ENCODE measurements at places on chromosomes 16 and 17.

- no peak for DNase-seq
Observed at GRCh38 chr17:40986920-40987319, 2.8 kb upstream of the KRT40 start.

- DNase-seq, result no peak
Observed at GRCh38 chr17:181245-182049, at the start of gene DOC2B. Gene DOC2B, minus strand, starts transcription at chr17:181650. Its CDS starts 171 bp downstream, at chr17:181479.

GRCh38 chr17:18250259-18250658, 8.3 kb downstream of the FLII start:
- DNase-seq, result no peak

DNA sequence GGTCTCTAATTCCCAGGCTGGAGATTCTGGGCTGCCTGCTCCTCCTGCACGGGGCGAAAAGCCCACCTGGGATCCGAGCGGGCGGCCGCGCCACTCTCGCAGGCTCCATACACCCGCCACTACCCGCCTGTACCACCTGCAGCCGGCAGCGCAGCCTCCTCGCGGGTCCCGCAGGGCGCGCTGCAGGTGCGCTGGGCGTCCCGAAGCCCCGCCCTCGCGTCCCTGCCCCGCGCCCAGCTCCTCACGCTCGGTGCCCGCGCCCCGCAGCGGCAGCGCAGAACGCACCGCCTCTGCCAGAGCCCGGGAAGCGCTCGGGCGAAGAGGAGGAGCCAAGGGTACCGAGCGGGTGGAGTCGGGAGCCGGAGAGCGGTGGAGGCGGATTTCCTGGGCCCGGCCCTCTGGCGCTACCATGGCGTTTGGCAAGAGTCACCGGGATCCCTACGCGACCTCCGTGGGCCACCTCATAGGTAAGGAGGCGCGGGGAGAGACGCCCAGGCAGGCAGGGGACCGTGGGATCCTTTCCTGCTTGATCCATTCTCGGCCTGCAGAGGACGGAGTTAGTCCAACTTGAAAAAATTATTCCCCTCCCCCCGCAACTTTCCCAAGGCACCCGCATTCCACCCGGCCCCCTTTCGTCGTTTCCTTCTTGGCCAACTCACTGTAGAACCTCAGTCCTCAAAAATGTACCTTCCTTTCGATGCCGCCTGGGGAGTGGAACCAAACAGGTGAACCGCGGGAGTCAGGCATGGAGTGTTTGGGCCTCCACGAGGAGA, at the start of gene TOM1L1:
TOM1L1 (plus strand) TSS at position 396 of the 773 bp plus-strand sequence; CDS start at position 410, 14 bp downstream.
- peak; percentile 8 for DNase-seq

DNA sequence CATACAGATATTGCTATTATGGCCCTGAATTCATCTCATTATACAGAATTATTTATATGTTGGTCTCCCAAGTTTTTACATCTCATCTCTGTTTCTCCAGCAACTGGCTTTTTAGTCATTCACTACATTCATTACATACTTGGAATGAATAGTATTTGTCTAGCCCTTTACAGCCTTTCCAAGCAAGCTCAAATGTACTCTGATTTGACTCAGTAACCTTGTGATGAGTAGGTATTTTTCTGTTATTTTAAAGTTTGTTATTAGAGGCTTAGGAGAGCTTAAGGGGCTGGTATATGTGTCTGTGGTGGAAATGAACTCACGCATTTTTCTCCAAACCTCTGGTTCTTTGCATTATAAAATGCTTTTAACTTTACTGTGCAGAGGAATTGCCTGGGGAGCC, 224.7 kb downstream of the SNX29 start:
- no peak for DNase-seq

DNA sequence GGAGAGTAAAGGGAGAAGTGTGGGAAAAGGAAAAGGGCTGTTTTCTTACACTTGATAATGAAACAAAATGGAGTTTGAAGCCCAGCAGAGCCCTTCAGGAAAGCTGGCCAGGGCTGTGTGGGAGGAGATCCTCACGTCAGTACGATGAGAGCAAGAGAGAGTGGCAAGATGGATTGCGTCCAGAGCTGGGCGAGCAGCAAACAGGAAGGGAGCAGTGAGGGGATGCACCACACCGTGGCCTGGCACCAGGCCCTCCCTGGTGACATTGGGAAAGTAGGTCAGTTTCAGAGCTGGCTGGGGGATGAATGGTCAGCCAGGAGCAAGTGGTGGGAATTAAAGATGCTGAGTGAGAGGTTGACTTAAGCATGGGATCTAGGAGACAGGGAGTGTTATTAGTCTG, 273.6 kb downstream of the GRIN2A start:
- no peak for DNase-seq

DNA sequence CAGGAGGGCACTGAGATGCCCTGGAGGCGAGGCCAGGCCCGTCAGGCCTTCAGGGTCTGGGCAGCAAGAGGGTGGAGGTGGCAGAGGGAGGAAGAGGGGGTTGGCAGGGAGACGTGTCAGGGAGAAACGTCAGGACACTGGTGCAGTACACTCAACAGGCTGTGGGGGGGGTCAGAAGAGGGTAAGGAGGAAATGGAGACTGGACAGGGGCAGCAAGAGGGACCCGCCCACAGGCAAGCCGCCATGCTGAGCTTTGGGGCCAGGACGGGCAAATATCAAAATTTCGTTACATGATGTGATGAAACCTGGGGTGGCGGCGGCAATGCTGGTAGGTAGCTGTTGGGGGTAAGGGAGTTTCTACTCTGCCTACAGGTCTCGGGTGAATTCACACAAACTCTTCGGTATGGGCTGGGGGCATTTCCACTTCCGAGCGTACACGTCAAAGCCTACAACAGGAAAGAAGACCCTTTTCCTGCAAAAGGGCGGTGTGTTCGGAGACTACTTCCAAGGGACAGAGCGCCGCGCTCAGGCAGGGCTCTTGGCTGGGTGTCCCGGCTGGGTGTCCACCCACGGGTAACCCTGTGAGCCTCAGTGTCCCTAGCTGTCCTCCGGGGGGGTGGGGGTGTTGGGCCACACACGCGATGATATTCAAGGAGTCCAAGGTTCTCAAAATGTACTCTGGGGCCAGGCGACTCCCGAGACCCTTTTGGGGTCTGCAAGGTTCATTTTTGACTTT, 43.3 kb upstream of the ATP2A3 start:
- no peak for DNase-seq

DNA sequence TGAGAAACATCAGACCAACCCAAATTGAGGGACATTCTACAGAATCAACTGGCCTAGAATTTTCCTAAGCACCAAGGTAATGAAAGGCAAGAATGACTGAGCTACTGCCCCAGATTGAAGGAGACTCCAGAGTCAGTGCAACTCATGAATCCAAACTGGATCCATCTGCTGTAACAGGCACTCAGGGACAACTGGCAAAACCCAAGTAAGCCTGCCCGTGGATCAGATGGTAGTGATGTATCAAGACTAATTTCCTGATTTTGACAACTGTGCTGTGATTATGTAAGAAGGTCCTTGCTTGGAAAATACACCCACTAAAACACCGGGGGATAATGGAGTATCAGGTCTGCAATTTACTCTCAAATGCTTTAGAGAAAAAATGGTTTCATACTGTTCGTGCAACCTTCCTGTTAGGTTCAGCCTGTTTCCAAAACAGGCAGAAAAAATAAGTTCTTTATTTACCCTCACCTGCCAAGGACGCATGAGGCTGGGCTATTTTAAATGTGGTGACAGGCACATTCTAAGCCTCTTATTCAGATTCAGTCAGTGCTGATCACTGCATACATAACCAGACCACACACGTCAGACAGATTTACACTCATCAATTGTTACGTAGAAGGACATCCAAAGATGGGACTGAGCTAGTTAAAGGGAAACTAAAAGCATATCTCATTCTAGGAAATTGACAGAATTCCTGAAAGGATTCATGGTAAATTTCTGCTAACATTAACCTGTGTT, 7.0 kb downstream of the MBTPS1 start:
- DNase-seq, result no peak

DNA sequence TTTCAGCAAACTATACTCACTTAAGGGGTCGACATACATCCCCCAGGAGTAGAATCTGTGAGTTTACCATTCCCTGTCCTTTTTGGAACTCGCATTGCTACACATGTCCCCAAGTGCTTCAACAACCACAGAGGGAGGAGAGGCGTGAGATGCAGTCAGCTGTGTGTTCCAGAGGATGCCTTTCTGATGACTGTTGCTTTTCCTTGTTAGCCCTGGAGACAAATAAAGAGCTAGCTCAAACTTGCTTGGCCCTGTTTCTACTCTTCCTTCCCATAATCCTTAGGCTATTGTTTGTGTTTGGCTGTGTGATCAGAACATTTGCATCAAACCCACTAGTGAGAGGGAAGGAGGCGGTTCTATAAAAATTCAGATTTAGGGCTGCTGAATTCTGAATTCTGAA, 264.0 kb downstream of the ENGASE start:
- DNase-seq, result no peak

DNA sequence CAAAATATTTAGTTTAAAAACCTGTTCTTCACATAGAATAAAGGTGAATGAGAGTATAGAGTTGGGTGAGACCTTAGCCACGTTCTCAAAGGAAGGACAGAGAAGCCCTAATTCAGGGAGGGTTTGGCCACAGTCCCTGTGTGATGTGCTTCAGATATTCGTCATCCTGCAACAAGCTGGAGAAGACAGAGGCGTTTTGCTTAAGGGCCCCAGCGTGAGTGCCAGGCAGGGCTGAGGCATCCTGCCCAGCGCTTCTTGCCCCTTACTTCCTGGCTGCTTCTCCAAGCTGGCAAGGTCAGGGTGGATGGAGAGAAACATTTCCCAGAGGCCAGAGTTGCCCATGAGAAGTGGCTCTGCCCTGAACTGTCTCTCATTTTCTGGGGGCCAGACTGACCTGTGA, 46.9 kb downstream of the AXIN2 start:
- no peak for DNase-seq

DNA sequence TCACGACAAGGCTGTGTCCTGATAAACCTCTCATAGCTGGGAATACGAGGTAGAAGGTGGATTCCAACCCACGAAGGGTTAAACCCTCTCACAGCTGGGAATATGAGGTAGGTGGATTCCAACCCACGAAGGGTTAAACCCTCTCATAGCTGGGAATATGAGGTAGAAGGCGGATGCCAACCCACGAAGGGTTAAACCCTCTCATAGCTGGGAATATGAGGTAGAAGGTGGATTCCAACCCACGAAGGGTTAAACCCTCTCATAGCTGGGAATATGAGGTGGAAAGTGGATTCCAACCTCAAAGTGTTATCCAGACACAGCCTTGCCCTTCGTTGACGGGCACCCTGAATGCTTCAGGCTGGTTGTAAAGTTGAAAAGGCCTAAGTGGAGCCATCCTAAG, 31.0 kb downstream of the AXIN1 start:
- DNase-seq, result no peak
